Activated CD4-positive, alpha-beta T cell treated with anti-CD3 and anti-CD28 coated beads, Interleukin-2, amount 10 ng/mL, durations not matched to agents 7 days and 5 days (primary cell): ENCODE measurements at places on chromosomes 11 and 22. TPM values are rescaled to one million over a fixed set of nuclear protein-coding genes. Genes with fewer than 3 reads are reported as not detected.
A peak's percentile ranks its signal among the peaks of the same experiment; 100 is the strongest.

DNA sequence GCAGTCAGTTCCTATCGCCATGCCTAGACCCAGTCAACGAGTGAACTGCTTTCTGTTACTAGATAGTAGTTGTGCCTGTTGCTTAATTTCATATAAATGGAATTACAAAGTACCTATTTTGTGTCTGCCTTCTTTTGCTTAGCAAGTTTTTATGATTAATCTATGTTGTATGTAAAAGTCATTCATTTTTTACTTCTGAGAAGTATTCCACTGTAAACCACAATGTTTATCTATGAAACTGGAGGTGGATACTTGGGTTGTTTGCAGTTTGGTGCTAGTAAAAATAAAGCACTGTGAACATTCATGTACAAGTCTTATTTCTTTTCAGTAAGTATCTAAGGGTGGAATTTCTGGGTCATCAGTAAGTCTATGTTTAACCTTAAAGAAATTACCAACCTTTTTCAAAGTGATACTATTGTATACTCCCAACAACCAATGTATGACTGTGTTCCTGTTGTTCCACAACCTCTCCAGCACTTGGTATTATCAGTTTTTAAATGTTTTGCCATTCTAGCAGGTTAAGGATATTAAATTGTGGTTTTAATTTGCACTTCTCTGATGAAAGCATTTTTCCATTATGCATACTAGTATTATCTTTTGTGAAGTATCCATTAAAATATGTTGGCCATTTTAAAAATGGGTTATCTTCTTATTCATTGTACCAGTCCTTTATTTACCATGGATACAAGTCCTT is 68.2 kb downstream of the DNAJC24 start:
- DNase-seq = no peak

DNA sequence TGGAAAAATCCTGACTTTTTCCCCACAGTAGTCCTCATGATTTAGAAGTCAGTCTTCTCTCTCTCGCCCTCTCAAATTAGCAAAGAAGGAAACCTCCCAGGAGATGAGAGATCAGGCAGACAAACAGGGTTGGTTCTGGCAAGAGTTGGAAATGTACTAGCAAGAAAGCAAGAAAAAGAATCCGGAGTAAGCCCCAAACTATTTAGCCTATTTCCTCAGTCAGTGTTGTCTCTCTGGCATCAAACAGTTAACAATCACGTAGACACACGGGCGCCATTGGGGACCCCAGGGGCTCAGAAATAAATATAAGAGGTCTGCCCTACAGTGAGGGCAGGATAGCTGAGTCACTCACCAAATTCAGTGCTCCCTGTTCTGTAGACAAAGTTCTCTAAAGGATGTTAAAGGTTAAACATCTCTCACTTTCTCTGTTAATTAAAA is 4.7 kb downstream of the C11orf52 start:
- no peak for DNase-seq

GRCh38 chr22:36086170-36086490 is 57.5 kb upstream of the RBFOX2 start:
- no peak for DNase-seq

GRCh38 chr22:29352778-29353177 is 35.6 kb downstream of the AP1B1 start:
- DNase-seq = no peak

- DNase-seq = no peak
Observed at GRCh38 chr11:1000357-1001278, 35.9 kb downstream of the MUC6 start.

GRCh38 chr11:77410076-77410827 is 63.6 kb downstream of the PAK1 start:
- DNase-seq = no peak

DNA sequence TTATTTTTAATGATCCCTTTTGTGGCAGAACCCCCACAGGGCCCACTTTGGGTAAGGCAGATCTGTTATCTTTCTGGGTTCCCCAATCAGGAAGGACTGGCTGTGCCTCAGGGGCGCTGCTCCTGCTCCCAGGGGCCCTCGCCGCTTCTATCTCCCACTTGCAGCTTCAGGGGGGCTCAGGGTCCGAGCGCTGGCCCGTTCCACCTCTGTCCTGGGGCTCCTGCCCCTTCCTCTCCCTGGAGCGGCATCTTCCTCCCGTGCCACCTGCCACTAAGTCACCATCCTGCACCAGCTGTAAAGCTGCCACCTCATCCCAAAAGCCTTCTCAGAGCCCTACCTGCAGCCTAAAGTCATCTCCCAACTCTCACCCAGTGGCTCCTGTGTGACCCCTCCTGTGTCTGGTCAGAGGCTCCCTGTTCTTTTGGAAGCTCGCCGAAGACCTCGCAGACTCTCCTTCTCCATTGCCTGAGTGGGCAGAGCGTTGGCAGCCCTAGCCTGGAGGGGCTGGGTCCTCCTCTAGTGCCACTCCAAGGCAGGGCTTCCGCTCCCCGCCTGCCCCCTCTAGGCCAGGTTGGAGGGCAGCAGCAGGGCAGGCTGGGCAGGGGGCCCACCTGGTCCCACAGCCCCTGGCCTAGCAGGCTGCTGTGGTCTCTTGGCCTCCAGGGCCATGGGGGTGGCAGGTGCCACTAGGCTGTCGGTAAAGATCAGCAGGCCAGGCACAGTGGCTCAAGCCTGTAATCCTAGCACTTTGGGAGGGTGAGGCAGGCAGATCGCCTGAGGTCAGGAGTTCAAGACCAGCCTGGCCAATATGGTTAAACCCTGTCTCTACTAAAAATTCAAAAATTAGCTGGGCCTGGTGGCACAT is 106.7 kb downstream of the MORC2 start:
- no peak for DNase-seq

DNA sequence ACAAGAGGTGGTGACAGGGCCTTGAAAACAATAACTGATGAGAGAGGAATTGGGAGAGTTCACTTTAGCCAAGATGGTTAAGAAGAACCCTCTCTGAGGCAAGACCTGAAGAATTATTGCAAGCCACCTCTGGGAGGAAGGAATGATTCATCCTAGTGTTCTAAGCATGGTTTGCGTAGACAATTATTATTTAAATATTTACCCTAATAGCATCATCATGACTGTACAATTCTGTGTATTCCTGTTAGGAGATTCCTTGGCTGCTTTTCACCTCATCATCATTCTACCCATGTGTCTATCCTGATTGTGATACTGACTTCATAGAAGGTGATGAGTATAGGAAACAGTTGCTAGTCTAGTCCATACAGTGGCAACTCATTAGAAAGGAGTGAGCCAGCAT is 264.4 kb downstream of the DDX10 start:
- no peak for DNase-seq

GRCh38 chr22:27129266-27129665 is 471.9 kb downstream of the MIAT start:
- no peak for DNase-seq

- no peak for DNase-seq
Observed at GRCh38 chr11:124463990-124464389, 18.5 kb upstream of the OR8B8 start.

LRFN4 gene
- total RNA-seq = 14.1 TPM

- DNase-seq = peak; percentile 54
Observed at GRCh38 chr11:103091064-103091800, 728 bp downstream of the DCUN1D5 start.

DNA sequence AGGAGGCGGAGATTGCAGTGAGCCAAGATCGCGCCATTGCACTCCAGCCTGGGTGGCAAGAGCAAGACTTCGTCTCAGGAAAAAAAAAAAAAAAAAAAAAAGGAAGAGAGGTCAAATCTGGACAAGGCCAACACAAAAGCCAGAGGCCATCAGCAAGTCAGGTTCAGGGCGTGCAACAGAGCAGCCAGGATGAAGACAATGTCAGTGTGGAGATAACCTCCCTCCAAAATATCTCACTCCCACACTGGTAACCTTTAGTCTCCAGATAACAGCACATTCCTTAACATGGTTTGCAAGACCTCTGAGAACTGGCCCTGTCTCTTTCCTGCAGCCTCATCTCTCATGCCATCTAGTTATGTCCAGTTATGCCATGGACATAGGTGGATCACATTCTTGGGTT is 4.7 kb downstream of the CSNK2A3 start:
- DNase-seq = no peak

KRTAP5-9 gene
- 0.19 TPM for total RNA-seq

CYP2R1 gene
- total RNA-seq = 15.5 TPM

RTN4RL2 gene
- 0.35 TPM for total RNA-seq

OR51I2 gene
- total RNA-seq = not detected

ZNHIT2 gene
- 9.9 TPM for total RNA-seq
